ENCODE measurements at places on chromosomes 5 and 9. TPM values are rescaled to one million over a fixed set of nuclear protein-coding genes. Genes with fewer than 3 reads are reported as not detected.
A peak's percentile ranks its signal among the peaks of the same experiment; 100 is the strongest.

GRCh38 chr5:131628990-131629389 is 6.0 kb downstream of the RAPGEF6 start:
- DNase-seq = no peak

FRMD3 gene
- 6.8 TPM for total RNA-seq

DNA sequence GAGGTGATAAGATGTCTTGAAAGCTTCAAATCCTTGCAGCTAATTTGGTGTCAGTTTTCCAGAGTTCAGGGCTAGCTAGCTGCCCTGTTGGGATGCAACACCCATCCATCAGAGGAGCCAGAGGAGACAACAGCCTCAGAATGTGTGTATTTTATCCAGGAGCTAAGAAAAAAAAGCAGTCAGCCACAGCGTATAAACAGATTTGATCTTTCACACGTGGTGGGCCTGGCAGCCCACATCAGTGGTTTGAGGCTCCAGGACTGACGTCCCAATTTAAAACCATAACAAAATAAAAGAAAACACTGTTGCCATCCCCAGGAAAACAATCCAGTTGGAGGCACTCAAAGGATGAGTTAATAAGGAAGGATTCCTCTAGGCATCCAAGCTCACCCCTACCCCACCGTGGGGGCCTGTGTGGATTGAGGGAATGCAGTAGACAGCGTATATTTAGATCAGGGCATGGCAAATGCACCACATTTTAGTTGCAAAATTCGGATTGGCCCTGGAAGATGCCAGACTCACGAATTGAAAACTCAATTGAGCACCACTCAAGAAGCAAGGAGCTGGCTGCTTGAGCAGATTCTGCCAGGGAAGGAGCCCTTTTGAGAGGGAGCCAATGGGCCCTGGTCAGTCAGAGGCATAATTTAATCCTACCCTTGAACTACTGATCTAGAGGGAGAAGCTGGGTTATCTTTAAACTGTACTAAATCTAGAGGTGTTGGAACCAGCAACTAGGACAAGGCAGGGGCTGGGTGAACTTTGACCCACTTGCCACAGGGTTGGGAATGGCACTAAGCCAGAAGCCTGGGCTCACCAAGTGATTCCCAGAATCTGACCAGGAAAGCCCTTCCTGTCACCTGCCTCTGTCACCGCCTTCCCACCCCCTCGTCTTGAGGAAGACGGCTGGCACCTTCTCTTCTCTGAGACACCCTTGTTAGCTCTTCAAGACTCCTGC is 17.5 kb downstream of the ADRA1B start:
- no peak for DNase-seq

DNA sequence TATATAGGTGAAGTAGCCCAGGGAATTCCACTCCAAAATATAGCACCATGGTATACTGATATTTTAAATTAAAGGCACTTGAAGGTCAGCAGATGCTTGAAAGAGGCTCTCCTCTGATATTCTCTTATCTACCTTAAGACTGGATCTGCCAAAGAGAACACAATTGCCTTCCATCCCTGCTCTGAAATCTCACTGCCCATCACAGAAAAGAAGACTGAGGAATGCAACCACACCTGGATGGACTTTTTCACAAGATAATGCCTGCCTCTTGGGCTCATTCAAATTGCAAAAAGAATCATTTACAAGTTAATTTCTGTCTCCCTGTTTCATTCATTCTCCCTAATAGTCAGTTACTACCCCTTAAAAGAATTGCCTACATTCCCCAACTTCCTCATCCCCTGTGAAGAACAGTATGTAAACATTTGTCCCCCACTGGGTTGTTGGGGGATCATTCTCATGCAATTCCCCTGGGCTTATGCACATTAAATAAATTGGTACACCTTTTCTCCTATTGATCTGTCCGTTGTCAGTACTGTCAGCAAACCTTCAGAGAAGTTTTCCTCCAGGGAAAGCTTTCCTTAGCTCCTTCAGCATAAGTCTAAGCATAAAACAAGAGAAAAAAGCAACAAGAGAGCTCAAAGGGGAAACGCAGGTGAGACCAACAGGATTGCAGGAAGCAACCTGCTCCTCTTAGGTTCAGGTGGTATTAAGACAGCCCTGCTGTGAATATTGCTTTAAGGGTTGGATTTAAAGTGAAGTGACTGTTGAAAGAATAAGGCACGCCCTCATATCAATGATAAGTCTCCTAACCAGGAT is 171.4 kb upstream of the SLC30A5 start:
- no peak for DNase-seq

DNA sequence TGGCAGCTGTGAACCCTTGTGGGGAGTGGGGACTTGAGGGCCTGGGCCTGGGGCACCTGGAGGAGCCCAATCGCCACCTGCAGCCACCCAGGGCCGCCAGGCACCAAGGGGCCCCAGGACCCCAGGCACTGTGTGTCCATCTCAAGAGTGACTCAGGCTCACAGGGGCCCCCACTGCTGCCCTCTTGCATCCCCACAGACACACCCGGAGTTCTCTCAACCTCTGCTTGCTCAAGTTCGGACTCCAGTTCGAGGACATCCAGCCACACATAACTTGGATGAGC is 51.9 kb downstream of the MRPL36 start:
- DNase-seq = no peak

DNA sequence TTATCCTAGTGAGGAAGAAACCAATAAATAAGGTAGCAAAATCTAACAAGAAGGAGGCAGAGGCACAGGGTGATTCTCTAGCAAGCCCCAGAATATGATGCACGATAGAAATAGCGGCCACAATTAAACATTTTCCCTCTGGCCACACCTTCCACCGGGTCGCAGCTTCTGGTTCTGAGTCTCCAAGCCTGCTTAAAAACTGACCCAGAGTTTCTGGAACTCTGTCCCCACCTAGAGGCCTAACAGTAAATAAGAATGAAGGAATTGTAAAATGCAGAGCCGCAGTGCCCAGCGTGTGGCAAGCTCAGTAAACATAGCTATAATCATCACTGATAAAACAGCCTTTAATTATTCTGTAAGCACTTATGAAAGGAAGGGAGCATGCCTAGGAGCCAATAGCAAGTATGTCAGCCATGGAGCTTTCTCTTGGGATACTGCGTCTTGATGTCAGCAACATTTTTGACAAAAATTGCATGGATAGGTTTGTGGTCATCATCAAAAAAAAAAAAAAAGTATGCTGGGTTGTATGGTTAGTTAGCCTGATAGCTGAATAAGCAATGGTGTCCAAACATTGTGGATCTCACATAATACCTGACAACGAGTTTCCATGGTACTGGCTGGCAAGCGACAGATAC is 465.5 kb downstream of the DNAH5 start:
- DNase-seq = peak; percentile 46

DNA sequence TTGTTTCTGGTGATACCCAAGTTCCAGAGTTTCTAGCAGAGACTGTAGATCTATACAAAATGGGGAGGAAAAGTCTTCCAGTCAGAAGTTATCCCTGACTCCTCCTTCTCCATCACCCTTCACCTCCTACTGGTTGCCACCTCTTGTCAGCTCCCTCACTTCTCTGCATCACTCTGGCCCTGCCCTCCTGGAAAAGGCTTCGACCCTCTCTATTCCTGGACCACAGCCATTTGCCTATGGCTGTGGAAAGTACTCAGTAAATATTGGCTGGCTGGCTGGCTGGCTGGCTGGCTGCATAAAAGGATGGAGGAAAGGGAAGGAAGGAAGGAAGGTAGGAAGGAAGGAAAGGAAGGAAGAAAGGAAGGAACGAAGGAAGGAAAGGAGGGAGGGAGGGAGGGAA is 32.7 kb upstream of the ABCA1 start:
- no peak for DNase-seq

- DNase-seq = no peak
Observed at GRCh38 chr5:142901476-142902185, 131.5 kb downstream of the ARHGAP26 start.

GRCh38 chr9:95499046-95499676 is 17.6 kb downstream of the PTCH1 start:
- no peak for DNase-seq

DPH7 gene
- total RNA-seq = 10.9 TPM

GRCh38 chr5:14316471-14316870 is 173.3 kb downstream of the TRIO start:
- DNase-seq = no peak

DNA sequence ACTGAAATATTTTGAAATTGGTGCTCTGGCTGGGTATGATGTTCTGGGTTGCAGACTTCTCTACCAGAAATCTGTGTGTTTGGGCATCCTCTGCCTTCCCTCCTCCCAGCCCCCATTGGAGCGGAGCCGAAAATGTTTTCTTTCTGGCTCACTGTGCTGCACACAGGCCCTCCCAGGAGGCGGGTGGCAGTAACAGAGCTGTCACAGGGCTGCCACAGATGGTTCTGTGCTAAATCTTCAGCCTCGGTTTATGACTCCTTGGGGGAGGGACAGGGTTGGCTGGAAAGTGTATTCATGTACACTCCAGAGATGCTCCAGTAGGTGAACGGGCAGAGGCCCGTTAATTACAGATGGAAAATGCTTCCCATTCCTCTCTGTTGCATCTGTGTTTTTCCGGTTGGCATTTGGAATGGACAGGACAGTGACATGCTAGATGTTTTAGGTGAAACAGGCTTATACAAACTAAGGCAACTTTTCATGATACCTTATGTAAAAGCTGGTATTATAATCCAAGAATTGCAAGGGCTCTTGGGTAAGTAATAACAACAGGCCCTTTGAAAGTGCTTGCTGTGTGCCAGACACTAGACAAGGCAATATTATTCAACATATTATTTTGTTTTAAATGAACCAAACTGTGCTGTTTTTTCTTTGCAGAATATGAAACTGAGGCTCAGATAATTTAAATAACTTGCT is 180.2 kb downstream of the ADCY2 start:
- DNase-seq = no peak

- DNase-seq = no peak
Observed at GRCh38 chr5:27275345-27275744, 237.0 kb upstream of the CDH9 start.

PCDHB8 gene
- 0.44 TPM for total RNA-seq

DNA sequence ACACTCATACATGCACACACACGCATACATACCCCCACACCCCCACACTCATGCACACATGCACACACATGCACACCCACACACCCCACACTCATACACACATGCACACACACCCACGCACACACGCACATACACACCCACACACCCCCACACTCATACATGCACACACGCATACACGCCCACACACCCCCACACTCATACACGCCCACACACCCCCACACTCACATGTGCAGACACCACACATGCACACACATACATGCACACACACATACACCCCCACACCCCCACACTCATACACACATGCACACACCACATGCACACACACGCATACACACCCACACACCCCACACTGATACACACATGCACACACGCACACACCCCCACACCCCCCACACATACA is 118.3 kb downstream of the COL5A1 start:
- no peak for DNase-seq

ZMAT2 gene
- total RNA-seq = 34.0 TPM

IFNA7 gene
- not detected for total RNA-seq

BASP1 gene
- total RNA-seq = 2.4 TPM

PCDHA5 gene
- under 0.01 TPM for total RNA-seq

- no peak for DNase-seq
Observed at GRCh38 chr5:44809956-44810420, 1.2 kb downstream of the MRPS30 start.

DNA sequence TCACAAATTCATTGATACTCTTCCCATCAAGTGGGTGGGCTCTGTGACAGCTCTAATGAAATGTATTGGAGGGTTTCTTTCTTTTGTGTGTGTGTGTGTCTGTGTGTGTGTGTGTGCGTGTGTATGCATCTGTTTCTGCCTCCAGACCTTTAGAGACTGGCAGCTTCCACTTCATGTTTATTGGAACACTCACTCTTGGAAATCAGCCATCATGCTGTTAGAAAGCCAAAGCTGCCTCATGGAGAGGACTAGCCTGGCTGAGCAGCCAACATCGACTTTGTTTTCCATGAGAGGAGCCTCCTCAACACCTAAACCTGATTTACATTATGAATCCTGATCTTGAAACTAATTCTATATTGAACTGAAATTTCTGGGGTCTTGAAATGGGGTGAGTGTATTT is 128.5 kb upstream of the FAM174A start:
- DNase-seq = no peak

- DNase-seq = no peak
Observed at GRCh38 chr5:168837852-168838251, 258.7 kb upstream of the PANK3 start.

QRFP gene
- not detected for total RNA-seq

SPATA31A1 gene
- not detected for total RNA-seq

HCN1 gene
- total RNA-seq = not detected

GRCh38 chr9:70411121-70411929 is 3.1 kb downstream of the KLF9 start:
- peak; percentile 81 for DNase-seq

DNA sequence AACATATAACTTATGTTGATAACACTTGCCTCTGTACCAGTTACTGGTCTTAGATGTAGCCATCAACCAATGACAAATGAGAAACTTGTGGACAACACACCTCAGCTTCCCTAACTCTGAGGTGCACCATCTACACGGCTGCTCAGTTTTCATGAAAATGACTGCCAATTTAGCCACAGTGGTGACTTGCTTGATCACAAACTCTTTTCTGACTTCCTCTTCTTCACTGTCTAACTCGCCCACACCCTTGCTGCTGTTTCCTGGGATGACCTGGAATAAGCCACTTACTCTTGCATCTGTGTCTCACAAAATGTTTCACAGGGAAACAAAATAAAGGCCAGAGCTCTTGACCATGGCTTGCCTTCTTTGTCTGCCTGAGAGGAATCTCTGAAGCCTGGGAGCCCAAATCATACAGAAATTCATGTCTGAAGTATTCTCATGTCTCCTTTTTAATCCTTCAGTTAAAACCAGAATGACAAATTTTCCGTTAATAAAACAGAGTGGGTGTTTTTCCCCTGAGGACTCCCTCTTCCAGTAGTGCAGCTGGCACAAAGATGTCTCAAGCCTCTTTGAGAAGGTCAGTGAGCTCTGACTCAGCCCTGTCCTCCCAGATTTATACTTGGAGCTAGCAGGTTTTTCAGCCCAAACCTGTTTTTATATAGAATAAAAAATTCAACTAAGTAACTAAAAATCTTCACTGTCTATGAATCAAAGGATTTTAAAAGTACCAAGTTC is 126.5 kb upstream of the PAM start:
- DNase-seq = no peak

- peak; percentile 90 for DNase-seq
Observed at GRCh38 chr5:160269017-160269416, 39.7 kb downstream of the FABP6 start.

DNA sequence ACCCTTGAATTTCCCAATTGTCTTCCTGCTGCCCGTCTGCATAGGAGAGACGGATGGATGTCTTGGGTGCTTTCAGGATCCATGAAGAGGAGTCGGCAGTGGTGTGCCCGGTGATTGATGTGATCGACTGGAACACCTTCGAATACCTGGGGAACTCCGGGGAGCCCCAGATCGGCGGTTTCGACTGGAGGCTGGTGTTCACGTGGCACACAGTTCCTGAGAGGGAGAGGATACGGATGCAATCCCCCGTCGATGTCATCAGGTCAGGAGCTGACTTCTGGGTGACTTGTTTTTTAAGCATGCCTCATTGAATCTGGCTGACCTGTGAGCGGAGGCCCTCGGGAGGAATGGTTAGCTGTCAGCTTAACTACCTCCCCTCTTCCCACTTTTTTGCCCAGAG is 24.2 kb downstream of the GALNT12 start:
- DNase-seq = no peak
